ENCODE measurements at places on chromosomes 1 and 21.

DNA sequence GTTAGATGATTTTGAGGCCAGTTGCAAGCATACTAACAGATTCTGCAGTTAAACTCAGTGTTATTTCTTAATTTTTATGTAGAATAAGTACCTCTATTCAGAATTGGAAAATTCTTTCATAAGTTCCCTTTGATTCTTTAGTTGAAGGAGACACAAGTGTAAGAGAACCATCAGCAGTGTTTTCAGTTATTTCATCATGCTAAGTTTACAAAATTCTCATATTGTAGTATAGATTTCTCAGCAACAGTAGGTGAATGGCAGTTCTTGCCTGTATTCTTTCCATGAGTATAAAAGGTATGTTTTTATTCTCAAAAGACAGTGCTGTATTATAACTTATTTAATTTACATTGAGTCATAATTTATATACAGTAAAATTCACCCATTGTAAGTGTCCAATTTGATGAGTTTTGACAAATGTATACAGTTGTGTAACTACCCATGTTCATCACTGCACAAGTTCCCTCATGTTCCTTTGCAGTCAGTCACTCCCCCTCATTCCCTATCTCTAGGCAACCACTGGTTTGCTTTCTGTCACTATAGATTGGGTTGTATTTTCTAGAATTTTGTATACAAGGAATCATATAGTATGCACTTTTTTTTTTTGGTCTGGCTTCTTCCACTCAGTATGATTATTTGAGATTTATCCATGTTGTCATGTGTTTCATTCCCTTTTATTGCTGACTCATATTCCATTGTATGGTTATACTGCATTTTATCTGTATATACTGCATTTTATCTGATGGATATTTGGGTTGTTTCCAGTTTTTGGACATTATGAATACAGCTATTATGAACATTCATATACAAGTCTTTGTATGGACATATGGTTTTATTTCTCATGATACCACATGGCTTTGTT is 3.9 kb downstream of the RPS6KC1 start:
- no peak for DNase-seq

DNA sequence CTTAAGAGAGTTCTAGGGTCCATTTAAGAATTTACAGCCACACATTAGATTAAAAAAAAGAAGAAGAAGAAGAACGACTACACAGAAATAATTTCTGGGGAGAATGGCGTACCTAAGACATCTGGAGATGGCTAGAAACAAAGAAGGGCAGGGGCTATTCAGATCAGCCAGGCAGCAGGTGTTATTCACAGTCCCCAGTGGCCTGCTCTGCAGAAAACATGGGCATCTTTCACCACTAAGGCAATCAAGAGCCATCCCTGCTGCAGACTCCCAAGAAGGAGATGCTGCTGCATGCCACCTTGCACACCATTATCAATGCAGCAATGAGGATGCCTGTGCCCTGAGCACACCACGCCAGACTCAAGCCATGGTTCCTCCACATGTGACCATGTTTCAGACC is 7.9 kb upstream of the FCRL2 start:
- DNase-seq = no peak

- DNase-seq = no peak
Observed at GRCh38 chr1:78652019-78652560, 2.5 kb downstream of the IFI44 start.

DNA sequence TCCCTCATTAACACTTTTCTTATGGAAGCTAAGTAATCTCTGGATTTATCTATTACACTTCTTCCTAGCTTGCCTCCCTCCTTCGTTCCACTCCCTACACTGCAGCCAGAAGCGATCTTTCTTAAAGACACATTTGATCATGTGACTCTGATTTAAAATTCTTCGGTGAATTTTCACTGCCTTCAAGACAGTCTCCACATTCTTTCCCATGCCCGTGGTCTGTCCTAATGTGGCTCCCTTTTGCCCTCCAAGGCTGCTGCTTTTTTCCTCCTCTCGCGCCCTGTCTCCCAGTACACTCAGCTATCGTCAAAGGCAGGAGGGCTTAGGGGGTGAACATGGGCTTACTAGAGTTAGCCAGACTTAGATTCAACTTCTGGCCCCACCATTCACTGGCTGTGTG is 64.4 kb downstream of the SDCCAG8 start:
- no peak for DNase-seq

GRCh38 chr1:181033799-181034451 is at the start of gene MR1:
Gene MR1, plus strand, starts transcription at chr1:181033983. Its CDS starts 25 bp downstream, at chr1:181034008.
- DNase-seq = peak; percentile 62

DNA sequence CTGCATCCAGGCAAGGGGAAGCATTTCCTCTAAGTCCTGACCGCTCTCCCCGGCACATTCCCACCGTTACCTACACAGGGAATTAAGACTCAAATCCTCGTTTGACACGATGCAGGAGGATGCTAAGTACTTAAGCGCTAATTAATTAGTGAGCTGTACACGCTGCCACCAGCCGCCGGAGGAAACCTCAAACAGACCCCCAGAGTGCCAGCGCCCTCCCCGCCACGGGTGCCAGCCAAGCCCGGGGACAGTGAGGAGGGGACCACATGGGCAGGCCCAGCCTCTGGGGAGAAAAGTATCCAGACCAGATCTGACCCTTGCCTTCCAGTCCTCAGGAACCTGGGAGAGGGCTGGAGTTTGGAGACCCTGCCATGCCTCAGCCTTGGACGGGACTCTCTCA is 17.4 kb upstream of the CASZ1 start:
- peak; percentile 75 for DNase-seq

- DNase-seq = no peak
Observed at GRCh38 chr1:10347109-10347508, 51.8 kb upstream of the PGD start.

DNA sequence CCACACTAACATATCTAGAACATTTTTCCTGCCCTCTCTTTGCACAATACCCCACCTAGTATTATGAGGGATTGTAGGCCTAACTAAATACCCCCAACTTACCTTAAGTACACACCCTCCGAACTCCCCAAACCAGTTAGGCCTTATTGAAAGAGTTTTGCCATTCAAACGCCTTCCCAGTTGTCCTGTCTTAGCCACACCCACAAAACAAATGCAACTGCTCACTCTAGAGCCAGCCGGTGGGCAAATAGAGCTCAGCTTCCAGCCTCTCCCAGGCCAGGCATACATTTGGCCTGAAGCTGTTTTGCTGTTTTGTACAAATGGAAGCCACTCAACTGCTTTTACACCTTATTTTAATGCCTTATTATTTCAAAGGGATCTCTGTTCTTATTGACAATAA is 224.2 kb upstream of the RUNX1 start:
- DNase-seq = no peak

GRCh38 chr1:241842565-241842964 is 5.4 kb upstream of the EXO1 start:
- DNase-seq = no peak

DNA sequence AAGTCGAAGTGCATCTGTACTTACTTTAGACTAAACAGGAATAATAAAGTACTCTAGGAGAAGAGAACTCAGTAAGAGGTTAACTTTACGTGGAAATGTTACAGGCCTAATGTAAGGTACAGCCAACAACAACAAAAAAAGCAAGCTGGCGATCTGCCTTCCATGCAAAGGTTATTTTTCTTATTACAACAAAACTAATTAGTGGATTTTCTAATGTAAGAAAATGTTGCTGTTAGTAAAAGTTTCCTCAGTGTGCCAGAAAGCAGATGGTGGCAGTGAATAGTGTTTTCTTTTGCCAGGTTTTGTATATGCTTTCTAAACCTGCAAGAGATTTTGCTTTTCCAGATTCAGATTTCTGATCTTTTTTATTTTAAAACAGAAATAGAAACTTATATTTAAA is 179.2 kb downstream of the NFIA start:
- DNase-seq = no peak

DNA sequence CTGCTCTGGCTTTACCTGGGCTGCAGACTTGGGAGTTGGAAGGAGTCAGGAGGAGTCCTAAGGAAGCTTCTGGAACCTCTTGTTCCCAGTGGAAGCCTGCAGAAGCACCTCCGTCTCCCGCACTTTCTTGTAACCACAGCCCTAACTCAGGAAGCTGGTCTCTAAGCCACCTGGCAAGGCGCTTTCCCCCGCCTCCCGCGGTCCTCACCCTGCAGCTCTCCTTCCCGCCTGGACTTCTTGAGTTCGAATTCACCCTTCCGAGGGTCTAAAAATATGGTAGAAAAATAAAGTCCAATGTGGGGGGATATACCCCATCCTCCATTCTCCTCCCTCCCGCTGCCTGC is 15.1 kb downstream of the PAX7 start:
- no peak for DNase-seq

GRCh38 chr1:52686830-52687229 is 11.3 kb downstream of the COA7 start:
- no peak for DNase-seq

DNA sequence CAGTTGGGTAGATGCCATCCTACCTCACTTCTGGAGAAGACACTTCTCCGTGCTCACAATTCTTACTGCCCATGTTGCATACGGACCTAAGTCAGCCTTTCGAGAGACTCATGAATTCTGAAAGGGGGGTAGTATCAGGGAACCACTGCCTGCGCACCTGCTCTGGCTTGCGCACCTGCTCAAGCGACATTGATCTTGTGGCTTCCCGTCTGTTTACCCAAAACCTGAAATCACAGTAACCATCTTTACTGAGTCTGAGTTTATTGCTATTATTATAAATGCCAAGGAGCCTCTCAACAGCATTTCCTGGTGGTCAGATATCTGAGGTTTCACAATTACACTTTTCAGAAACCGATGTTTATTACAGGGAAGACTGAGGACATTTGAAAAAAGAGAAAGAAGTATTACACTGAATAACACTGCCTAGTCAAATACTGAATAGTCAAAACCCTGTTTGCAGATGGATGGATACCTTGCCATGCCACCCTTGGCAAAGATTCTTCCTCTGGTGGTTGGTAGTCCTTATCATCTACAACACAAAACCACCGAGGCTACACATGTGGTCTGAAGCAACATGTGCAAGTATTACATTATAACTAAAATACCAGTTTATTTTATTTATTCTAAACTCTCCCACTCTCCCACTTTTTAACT is 208.7 kb downstream of the SIPA1L2 start:
- no peak for DNase-seq

DNA sequence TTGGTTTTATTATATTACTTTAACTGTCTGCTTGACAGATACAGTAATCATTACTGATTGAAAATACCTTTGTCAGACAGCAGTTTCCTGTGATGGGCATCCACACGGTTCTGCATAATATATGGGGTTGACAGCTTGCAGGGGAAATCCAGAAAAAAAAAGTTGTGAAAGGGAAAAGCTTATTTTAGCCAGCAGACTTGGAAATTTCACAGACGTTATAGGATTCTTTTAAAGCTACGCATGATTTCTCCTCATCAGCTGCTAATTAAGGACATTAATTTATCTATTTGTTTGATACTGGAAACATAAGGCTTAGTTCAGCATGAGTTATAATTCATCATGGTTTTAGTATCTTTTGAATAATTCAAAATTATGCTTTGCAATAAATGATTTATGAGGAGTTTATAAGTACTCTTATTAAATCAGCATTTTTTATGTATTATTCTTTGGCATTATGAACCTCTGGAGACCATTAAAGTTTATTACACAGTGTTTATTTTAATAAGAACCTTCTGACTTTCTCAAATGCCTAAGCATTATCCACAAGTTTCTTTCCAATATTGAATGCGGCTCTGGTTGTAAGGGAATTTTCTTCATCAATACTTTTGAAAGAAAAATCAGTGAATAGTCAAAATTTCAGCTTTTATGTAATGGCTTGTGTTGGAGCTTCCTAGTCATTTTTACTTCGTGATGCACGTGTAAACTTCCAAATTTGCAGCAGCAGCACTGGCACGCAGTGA is 235.3 kb upstream of the KCNK2 start:
- DNase-seq = no peak

DNA sequence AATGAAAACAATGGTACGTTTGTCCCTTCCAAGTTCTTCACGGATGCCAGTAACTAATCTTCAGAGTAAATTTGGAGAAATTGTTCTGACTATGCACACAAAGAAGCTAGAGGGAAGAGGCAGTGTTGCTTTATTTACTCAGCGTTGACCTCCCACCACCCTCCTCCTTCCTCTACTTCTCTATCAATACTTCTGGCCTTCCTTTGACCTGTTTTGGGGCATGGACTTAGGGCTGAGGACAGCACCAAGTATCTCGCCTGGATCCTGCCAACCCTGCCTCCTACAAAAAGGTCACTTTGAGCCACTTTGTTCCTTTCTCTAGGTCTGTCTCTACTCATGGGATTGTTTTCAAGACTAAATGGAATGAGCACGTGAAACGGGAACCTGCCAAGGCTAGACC is 282.6 kb downstream of the DSCAM start:
- no peak for DNase-seq

- DNase-seq = no peak
Observed at GRCh38 chr1:918353-918752, 5.4 kb upstream of the SAMD11 start.
